ENCODE measurements at places on chromosomes 6 and 20. TPM values are rescaled to one million over a fixed set of nuclear protein-coding genes. Genes with fewer than 3 reads are reported as not detected.

FAM8A1 gene
- 47.6 TPM for total RNA-seq

SLC24A3 gene
- 1.8 TPM for total RNA-seq

SLC23A2 gene
- 39.4 TPM for total RNA-seq

CLDN20 gene
- total RNA-seq, result 1.5 TPM

PKIB gene
- total RNA-seq, result 2.0 TPM

CITED2 gene
- 297 TPM for total RNA-seq

DAAM2 gene
- 73.9 TPM for total RNA-seq

OR2H2 gene
- total RNA-seq, result not detected

DNA sequence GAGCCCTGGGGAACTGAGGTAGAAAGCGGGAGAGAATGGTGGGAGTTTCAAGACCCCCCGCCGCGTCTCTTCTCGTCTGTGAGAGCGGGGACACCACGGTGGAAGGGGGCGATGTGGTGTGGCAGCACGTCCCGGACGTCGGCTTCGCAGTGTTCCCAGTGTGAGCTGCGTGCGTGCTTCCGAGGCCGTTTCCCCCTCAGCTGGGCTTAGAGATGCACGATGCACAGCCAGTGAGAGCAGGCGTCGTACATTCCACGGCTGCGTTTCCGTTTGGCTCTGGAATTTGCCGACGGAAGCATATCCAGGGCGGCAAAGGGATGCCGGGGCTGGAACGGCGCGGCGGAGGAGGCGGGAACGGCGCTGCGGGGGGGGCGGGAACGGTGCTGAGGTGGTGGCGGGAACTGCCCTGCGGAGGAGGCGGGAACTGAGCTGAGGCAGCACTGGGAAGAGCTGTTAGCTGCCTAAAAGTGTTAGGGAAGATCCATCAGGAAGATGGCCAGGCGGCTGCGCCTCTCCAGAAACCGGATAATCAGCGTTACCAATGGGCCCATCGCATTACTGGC is 37.7 kb downstream of the KIF25 start:
- no peak for DNase-seq

DNA sequence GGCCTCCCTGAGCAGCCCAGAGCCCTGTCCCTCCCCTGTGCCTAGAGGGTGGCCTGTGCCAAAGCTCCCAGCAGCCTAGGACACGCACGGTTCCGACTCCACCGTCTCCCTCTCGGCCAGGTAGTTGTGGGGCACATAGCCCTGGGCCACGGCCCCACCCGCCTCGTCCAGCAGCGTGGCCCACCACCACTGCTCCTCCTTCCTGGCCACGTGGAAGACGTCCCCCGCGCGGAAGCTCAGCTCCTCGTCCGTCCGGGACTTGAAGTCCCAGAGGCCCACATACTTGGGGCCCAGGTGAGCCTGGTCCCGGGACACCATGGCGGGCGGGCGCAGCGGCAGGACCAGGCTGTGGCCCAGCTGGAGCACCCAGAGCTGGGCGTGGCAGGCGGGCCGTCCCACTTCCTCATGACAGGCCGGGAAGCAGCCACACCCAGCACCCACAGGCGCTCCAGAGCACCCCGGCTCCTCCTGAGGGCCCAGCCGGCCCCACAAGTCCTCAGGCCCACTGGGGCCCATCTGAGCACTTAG is at the start of gene PTK6:
PTK6 (minus strand) TSS at position 380 of the 528 bp plus-strand sequence; CDS start at position 318, 62 bp downstream.
- DNase-seq, result no peak

- no peak for DNase-seq
Observed at GRCh38 chr20:52484438-52484837, 292.9 kb upstream of the ZFP64 start.

DNA sequence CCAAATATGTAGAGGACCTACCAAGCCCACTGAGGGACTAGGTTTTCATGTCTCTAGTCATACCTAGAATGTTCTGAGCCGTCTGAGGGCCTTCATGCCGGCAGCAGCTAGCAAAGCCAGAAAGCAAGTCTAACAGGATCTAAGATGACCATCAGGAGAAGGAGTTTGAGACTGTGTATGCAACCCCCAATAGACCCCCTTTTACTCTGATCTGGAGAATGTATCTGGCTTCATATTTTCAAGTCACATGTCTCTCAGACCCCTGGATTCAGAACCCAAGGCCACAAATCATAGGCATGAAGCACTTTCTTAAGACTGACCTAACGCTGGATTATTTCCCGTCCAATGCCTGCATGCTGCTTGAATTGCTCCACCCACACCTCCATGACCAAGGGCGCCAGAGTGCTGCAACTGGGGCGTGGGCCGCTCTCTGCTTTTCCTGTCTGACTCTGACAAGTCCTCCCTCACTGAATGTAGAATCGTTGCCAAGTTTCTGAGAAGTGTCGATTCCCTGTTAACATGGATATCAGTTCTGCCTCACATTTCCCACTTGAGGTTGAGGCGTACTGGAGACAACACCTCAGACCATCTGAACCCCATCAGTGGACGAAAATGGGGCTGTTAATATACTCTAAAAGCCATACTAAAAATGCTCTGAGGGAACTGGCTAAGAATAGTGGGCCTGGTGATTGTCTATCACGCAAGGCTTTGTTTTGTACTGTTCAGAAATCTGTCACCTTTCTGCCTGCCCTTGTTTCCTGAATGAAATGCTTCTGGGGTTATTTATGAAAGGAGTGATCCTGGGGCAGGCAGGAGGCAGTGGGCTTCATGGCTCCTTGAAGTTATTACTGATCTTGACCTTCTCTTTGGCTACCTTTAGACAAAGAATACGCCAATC is 23.9 kb upstream of the ASXL1 start:
- no peak for DNase-seq

GRCh38 chr20:53287357-53288042 is 306.1 kb downstream of the ZNF217 start:
- no peak for DNase-seq

- DNase-seq, result no peak
Observed at GRCh38 chr6:146590492-146590891, 8.3 kb upstream of the ADGB start.

- DNase-seq, result no peak
Observed at GRCh38 chr6:82370788-82371187, 7.2 kb downstream of the TPBG start.

- no peak for DNase-seq
Observed at GRCh38 chr20:23136893-23137745, 51.0 kb upstream of the CD93 start.

- DNase-seq, result no peak
Observed at GRCh38 chr20:4897600-4897999, 103.7 kb downstream of the SLC23A2 start.

GRCh38 chr6:157982563-157983405 is 1.1 kb downstream of the SYNJ2 start:
- no peak for DNase-seq

- no peak for DNase-seq
Observed at GRCh38 chr20:62846166-62846890, 15.3 kb downstream of the TCFL5 start.

DNA sequence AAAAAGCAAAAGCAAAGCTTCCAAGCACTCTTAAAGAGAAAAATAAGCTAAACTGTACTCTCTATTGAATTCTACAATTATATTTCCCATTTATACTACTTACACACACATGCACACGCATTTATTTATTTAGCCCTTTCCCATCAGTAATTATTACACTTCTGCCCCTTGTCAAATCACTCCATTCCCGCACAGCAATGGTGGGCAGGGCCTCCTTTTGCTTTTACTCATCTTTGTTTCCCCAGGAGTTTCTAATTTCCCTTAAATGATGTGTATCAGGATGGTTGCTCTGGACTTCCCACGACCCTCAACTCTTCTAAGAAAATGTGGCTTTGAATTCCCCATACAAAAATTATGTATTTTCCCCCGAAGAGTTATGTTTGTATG is 19.9 kb downstream of the PXT1 start:
- no peak for DNase-seq

DNA sequence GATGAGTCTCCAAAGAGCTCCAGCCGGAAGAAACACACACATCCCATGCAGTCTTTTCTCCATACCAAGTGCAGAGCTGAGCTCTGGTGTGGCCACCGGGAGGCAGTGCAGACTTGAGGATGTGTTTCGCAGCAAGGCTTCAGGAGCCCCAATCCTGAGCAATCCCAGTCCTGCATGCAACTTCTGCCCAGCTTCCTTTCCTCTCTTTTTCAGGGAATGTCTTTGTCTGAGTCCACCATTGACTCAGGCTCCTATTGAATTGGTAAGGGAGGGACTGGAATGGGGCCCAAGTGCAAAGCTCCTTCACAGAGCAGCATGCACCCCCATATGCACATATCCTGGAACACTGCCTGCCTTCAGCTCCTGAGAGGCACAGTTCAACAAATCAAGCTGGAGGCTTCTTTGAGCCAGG is 50.5 kb upstream of the ASIP start:
- DNase-seq, result peak; percentile 62

DNA sequence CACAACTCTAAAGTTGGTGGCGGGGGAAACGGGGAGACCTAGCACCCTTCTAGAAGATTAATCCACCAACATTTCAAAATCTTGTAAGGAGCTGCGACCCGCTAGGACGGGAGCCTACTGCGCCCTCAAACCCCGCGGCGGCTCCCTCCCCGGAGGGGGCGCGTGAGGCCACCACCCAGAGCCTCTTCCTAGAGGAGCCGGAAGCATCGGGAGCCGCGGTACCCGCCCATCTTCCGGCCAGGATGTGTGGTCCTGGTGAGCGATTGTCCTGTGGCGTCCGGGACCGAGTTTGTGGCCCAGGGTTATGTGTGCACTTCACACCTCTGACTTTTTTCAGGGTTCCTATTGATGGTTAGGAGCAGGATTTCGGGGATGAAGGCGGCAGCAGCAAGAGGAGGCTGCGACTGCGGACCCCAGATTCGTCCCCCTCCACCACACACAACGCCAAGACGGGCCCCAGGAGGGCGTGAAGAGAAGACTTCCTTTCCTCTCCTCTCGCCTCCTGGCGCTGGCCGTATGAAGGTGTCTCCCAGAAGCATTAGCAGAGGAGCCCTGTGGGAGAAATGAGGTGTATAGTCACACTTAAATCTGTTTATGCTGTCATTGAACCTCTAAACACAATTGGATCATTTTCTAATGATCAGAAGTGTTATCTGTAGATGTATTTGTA is 10.7 kb downstream of the ZNF165 start:
- DNase-seq, result no peak

- DNase-seq, result peak; percentile 27
Observed at GRCh38 chr6:90227213-90227612, 69.4 kb downstream of the BACH2 start.

- no peak for DNase-seq
Observed at GRCh38 chr6:81749707-81750106, 2.8 kb downstream of the TENT5A start.

DNA sequence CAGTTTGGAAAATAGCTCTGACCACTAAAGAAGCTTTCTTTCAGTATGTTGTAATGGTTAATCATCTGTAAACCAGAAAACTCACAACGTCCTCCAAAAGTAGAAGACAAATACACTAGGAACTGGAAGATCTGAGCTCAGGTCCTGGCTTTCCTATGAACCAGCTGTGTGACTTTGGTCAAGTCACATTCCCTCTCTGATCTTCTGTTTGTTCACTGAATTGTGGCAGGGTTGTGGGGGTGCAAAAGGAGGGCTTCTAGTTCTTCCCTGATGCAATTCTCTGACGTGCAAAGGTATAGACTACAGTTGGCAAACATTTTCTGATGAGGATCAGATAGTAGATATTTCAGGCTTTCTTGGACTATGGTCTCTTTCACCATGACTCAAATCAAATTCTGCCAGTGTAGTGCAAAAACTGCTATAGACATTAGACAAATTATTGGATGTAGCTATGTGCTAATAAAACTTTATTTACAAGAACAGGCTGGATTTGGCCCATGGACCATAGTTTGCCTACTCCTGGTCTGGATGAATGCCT is 44.9 kb downstream of the ATXN1 start:
- no peak for DNase-seq

GRCh38 chr6:158786645-158787304 is 32.4 kb downstream of the EZR start:
- DNase-seq, result no peak

DNA sequence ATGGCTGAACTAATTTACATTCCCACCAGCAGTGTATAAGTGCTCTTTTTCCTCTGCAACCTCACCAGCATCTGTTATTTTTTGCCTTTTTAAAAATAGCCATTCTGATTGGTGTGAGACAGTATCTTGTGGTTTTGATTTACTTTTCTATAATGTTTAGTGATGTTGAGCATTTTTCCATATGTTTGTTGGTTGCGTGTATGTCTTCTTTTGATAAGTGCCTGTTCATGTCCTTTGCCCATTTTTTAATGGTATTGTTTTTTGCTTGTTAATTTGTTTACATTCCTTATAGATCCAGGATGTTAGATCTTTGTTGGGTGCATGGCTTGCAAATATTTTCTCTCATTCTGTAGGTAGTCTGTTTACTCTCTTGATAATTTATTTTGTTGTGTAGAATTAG is 169.9 kb downstream of the PRL start:
- no peak for DNase-seq

DNA sequence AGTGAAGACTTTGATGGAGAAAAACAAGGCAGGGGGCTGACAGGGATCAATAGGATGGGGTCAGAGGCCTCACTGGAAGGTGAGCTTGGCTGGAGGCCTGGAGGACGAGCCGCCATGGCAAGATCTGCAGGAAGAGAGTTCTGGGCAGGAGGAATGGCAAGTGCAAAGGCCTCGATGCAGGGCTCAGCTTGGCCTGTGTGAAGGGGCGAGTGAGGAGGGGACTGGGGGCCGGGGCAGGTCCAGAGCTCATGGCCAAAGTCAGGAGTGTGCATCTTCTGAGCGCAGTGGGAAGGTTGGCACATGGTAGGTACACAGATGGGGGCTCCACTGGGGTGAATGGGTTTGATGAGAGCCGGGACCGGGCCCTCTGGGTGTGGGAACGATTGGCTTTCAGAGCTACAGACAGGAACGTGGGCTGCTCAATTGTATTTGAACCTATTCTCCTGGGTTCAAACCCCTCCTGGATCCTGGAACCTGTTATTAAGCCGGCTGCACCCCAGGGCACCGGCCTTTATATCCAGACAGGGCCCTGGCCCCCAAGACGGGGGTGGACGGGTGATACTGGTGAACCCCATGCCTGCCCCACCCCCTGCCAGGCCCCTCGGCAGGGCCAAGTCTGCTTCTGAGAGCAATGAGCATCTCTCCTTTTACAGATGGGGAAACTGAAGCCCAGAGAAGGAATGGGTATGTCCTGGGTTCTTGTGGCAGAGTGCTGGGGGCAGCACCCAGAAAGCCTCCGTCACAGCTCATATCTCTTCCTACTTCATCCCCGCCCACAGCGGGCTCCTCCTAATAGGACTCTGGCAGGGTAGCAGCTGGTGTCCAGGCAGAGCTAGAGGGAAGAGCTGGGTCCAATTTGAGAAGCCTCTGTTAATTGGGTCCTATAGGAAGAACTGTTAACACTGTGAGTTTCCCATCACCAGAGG is 106.1 kb downstream of the CEBPB start:
- DNase-seq, result no peak

- DNase-seq, result no peak
Observed at GRCh38 chr6:64383277-64383676, 747.7 kb downstream of the PHF3 start.

DNA sequence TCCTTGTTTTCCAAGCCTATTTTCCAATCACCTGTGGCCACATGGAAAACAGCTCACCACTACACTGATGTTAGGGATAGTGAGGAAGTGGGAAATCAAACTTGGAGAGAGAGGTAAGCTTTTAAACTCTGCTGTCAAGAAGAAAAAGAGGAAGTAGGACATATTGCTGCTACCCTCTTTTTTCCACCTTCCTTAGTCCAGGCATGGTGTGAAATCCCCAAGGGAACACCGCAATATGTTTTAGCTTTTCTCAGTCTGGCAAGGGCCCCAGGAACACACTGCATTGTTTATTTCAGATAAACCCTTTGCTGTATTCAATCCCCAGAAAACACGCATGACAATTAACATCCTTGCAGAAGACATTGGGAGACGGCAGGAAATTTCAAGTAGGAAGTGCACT is 61.3 kb downstream of the HS3ST5 start:
- DNase-seq, result no peak

GRCh38 chr6:23584134-23584763 is 541.8 kb upstream of the NRSN1 start:
- no peak for DNase-seq

GRCh38 chr6:41318654-41319565 is 16.5 kb upstream of the NCR2 start:
- peak; percentile 67 for DNase-seq

Measured in tibial nerve (tissue), 4 donors.